Thoracic aorta (tissue), 2 donors: ENCODE measurements at places on chromosomes 1 and 21.

DNA sequence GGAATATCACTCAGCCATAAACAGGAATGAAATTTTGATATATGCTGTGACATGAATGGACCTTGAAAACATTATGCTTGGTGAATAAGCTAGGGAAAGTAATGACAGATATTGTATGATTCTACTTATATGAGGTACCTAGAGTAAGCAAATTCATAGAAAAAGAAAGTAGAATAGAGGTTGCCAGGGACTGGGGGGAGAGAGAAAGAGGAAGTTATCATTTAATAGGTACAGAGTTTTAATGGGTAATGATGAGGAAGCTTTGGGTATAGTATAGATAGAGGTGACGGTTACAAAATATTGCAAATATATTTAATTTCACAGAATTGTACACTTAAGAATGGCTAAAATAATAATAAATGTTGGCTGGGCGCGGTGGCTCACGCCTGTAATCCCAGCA lies 31.2 kb upstream of the ENSA start:
- no peak overlapping the region for H3K4me3 ChIP-seq
- H3K27ac ChIP-seq, result no peak overlapping the region
- no peak for DNase-seq
- no peaks in the 10 kb centered on the region for H3K4me1 ChIP-seq
- H3K27me3 ChIP-seq, result no peaks in the 10 kb centered on the region
- H3K36me3 ChIP-seq, result peaks cover 4% of the 10 kb centered on the region

GRCh38 chr1:38071312-38072256 lies 25.0 kb upstream of the POU3F1 start:
- no peaks in the 10 kb centered on the region for H3K36me3 ChIP-seq
- no peak for DNase-seq
- H3K4me1 ChIP-seq, result no peaks in the 10 kb centered on the region
- H3K27me3 ChIP-seq, result no peaks in the 10 kb centered on the region
- H3K27ac ChIP-seq, result no peak overlapping the region

DNA sequence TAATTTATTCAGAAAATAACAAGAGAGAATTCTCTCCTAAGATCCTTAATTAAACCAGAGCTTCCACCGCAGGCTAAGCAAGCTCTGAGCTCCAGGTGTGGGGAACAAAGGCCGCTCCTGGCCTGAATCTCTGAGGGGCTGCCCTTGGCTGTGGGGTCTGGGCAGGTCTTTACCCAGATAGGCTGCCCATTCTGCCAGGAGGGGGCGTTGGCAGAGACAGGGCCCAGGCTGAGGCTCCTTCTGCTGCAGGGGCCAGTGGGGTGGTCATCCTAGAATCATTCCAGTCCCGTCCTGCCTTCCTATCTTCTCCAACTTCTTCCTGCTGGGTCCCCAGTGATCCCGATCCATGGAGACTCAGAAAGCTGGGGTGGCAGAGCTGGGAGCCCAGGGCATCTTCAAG lies 82.9 kb upstream of the POU3F1 start:
- H3K36me3 ChIP-seq, result no peaks in the 10 kb centered on the region
- H3K27me3 ChIP-seq, result peaks cover 9% of the 10 kb centered on the region
- H3K4me1 ChIP-seq, result no peaks in the 10 kb centered on the region
- no peak overlapping the region for H3K27ac ChIP-seq
- DNase-seq, result no peak

DNA sequence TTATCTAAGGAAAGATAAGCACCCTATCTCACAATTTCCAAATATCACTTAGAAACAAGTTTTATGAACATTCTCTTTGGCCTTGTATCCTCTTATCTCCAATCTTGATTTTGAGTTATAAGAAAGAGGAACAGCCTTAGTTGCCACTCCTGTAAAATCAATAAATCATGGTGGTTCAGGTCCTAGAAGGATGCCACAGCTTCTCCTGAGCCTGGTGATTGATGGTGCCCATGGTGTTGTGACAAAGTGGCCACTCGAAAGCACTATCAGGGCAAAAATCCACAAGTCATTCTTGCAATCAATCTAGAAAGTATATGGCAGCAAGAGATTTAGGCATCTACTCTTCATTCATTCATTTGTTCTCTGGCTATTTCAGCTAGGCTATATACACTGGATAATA lies 27.8 kb downstream of the GBP6 start:
- no peaks in the 10 kb centered on the region for H3K4me1 ChIP-seq
- no peak overlapping the region for H3K4me3 ChIP-seq
- no peaks in the 10 kb centered on the region for H3K36me3 ChIP-seq
- H3K27ac ChIP-seq, result no peak overlapping the region
- H3K27me3 ChIP-seq, result no peaks in the 10 kb centered on the region

DNA sequence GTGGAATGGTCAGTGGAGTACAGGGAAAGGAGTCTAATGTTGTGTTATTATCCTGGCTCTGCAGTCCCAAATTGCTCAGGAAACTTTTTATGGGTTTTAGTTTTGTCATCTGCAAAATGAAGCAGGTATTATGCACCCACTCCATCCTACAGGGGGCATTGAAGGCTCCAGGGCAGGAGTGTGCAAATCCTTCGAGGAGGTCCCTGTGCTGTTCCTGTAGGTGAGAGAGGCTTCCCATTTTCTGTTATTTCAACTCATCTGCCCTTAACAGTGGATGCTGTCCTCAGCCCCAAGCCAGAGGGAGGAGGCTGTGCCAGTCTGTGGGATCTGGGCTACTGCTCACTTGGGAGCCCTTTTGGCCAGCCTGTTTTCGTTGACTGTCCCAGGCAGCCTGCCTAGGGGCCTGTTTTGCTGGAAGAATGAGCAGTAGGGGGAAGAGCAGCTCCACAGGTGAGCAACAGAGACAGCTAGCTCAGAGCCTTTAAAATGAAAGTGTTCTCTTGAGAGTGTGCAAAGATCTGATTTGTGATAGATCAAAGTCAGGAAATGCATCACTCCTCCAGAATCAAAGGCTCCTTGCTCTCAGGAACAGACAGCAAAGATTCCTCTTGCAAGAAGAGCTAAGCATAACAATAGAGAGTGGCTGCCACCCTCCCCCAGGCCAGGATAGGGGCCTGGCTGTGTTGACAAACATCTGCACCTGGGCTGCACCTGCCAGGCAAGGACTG lies 317.6 kb upstream of the PROX1 start:
- H3K36me3 ChIP-seq, result no peaks in the 10 kb centered on the region
- DNase-seq, result no peak
- no peak overlapping the region for H3K27ac ChIP-seq
- no peak overlapping the region for H3K4me3 ChIP-seq
- no peaks in the 10 kb centered on the region for H3K27me3 ChIP-seq

GRCh38 chr1:8018492-8019228 lies 7.4 kb downstream of the ERRFI1 start:
- DNase-seq, result no peak
- H3K4me3 ChIP-seq, result no peak overlapping the region
- peak overlapping the region; percentile 98 for H3K27ac ChIP-seq
- H3K36me3 ChIP-seq, result peaks cover 9% of the 10 kb centered on the region

GRCh38 chr1:9833632-9834031 lies 9.9 kb upstream of the CLSTN1 start:
- H3K27me3 ChIP-seq, result no peaks in the 10 kb centered on the region
- no peak for DNase-seq
- H3K36me3 ChIP-seq, result no peaks in the 10 kb centered on the region
- H3K27ac ChIP-seq, result no peak overlapping the region
- H3K4me3 ChIP-seq, result no peak overlapping the region

GRCh38 chr1:45926330-45926729 lies 122.9 kb downstream of the MAST2 start:
- no peaks in the 10 kb centered on the region for H3K27me3 ChIP-seq
- H3K27ac ChIP-seq, result no peak overlapping the region
- no peaks in the 10 kb centered on the region for H3K36me3 ChIP-seq

GRCh38 chr21:33975548-33976081 lies 60.0 kb upstream of the ATP5PO start:
- peaks cover 18% of the 10 kb centered on the region for H3K4me1 ChIP-seq
- H3K36me3 ChIP-seq, result no peaks in the 10 kb centered on the region

DNA sequence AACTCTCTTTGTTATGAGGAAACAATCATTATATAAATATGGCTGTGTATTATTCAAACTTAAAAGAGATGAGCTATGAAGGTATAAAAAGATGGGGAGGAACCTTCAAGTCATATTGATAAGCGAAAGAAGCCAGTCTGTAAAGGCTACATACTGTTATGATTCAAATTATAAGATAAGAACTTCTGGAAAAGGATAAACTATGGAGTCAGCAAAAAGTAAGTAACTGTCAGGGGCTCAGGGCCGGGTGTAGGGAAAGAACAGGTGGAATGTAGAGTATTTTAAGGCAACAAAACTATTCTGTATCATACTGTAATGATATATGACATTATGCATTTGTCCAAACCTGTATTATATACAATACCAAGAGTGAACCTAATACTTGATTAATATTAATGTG lies 573.1 kb upstream of the ZRANB2 start:
- H3K27ac ChIP-seq, result no peak overlapping the region
- H3K36me3 ChIP-seq, result no peaks in the 10 kb centered on the region
- H3K4me1 ChIP-seq, result peaks cover 16% of the 10 kb centered on the region
- DNase-seq, result no peak
- no peak overlapping the region for H3K4me3 ChIP-seq

GRCh38 chr1:30955448-30956015 lies 47.0 kb upstream of the SDC3 start:
- no peaks in the 10 kb centered on the region for H3K27me3 ChIP-seq
- H3K27ac ChIP-seq, result no peak overlapping the region
- H3K4me3 ChIP-seq, result no peak overlapping the region
- peaks cover 29% of the 10 kb centered on the region for H3K36me3 ChIP-seq
- peaks cover 7% of the 10 kb centered on the region for H3K4me1 ChIP-seq
- no peak for DNase-seq

GRCh38 chr1:14689996-14690615 lies 91.6 kb downstream of the KAZN start:
- no peak for DNase-seq
- no peak overlapping the region for H3K27ac ChIP-seq
- H3K4me3 ChIP-seq, result no peak overlapping the region
- H3K27me3 ChIP-seq, result no peaks in the 10 kb centered on the region

- no peaks in the 10 kb centered on the region for H3K36me3 ChIP-seq
- H3K27me3 ChIP-seq, result no peaks in the 10 kb centered on the region
- no peak overlapping the region for H3K27ac ChIP-seq
- H3K4me1 ChIP-seq, result no peaks in the 10 kb centered on the region
- H3K4me3 ChIP-seq, result no peak overlapping the region
Observed at GRCh38 chr1:227417756-227418480, 99.6 kb upstream of the CDC42BPA start.

DNA sequence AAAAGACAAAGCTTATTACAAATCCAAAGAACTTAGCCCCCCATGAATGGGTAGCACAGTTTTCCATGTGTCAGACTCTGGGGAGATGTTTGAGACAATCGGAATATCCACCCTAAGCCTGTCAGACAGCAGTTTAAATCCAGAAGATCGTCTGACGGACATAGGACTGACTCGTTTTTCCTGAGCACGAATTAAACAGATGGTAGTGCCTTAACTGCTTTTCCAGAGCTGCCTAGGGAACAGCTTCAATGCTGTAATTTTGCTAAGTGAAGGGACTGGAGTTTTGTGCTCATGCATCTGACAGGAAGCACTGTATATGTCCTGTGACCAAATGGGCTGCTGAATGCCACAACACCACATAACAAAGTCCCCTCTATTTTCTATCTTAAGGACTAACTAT lies 48.6 kb downstream of the PCNX2 start:
- DNase-seq, result no peak
- no peak overlapping the region for H3K4me3 ChIP-seq
- no peaks in the 10 kb centered on the region for H3K36me3 ChIP-seq
- no peaks in the 10 kb centered on the region for H3K27me3 ChIP-seq
- H3K4me1 ChIP-seq, result no peaks in the 10 kb centered on the region

DNA sequence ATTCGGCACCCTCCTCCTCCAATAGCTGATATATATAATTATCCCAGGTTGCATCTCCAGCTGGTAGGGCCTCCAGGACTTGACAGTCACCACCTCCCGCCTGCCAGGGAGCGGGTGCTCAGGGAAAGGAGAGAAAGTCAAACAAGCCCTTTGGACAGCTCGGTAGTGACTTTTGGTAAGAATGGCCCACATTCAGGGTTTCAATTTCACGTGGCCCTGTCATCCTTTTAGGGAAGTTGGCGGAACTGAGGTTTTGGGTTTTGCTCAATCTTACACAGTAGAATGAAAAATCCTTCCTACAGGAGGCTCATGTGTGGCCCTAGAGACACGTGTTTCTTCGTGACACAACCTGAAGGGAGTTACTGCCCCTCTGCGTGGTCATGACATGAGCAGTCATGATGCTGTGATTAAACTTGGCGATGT lies 44.2 kb downstream of the CAPN8 start:
- no peak overlapping the region for H3K27ac ChIP-seq
- no peaks in the 10 kb centered on the region for H3K36me3 ChIP-seq
- H3K4me1 ChIP-seq, result no peaks in the 10 kb centered on the region
- no peak overlapping the region for H3K4me3 ChIP-seq

- H3K27ac ChIP-seq, result no peak overlapping the region
- H3K4me1 ChIP-seq, result no peaks in the 10 kb centered on the region
- H3K36me3 ChIP-seq, result peaks cover 59% of the 10 kb centered on the region
- H3K27me3 ChIP-seq, result no peaks in the 10 kb centered on the region
- no peak overlapping the region for H3K4me3 ChIP-seq
- no peak for DNase-seq
Observed at GRCh38 chr1:37867784-37868183, 8.4 kb upstream of the MTF1 start.

GRCh38 chr1:178494569-178494971 lies 2.2 kb downstream of the CLEC20A start:
- no peaks in the 10 kb centered on the region for H3K27me3 ChIP-seq
- no peak for DNase-seq
- H3K4me3 ChIP-seq, result no peak overlapping the region
- H3K36me3 ChIP-seq, result no peaks in the 10 kb centered on the region

GRCh38 chr1:12168451-12169160 lies 1.8 kb downstream of the TNFRSF1B start:
- no peak for DNase-seq
- H3K4me3 ChIP-seq, result peak overlapping the region; percentile 82
- no peaks in the 10 kb centered on the region for H3K4me1 ChIP-seq
- no peaks in the 10 kb centered on the region for H3K27me3 ChIP-seq

- no peaks in the 10 kb centered on the region for H3K36me3 ChIP-seq
- no peak for DNase-seq
- no peak overlapping the region for H3K27ac ChIP-seq
- H3K4me1 ChIP-seq, result no peaks in the 10 kb centered on the region
- no peak overlapping the region for H3K4me3 ChIP-seq
- H3K27me3 ChIP-seq, result no peaks in the 10 kb centered on the region
Observed at GRCh38 chr1:193939585-193939984, 753.2 kb upstream of the B3GALT2 start.

- H3K4me3 ChIP-seq, result peak overlapping the region; percentile 84
- H3K4me1 ChIP-seq, result peaks cover 51% of the 10 kb centered on the region
- peak overlapping the region; percentile 97 for H3K27ac ChIP-seq
- H3K36me3 ChIP-seq, result no peaks in the 10 kb centered on the region
- no peaks in the 10 kb centered on the region for H3K27me3 ChIP-seq
- no peak for DNase-seq
Observed at GRCh38 chr1:113931451-113931851, 2.3 kb downstream of the HIPK1 start.

DNA sequence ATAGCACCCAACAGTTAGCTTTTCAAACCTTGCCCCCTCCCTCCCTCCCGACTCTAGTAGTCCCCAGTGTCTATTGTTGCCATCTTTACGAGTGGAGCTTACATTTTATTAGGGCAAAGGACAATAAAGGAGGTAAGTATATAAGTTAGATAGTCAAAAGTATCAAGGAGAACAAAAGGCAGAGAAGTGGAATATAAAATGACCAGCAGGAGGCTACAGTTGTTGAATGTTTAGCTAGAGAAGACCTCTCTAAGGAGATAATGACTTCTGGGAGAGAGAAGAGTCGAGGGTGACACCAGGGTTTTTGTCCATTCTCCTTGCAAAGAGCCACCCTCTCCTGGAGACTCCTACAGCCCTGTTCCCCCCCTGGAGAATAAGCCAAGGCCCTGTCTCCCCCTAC lies 48.7 kb downstream of the SYT6 start:
- H3K27ac ChIP-seq, result no peak overlapping the region
- H3K36me3 ChIP-seq, result no peaks in the 10 kb centered on the region
- no peak overlapping the region for H3K4me3 ChIP-seq
- DNase-seq, result no peak
- no peaks in the 10 kb centered on the region for H3K27me3 ChIP-seq
